ENCODE measurements at places on chromosomes 2 and 18. TPM values are rescaled to one million over a fixed set of nuclear protein-coding genes. Genes with fewer than 3 reads are reported as not detected.

MYOM1 gene
- total RNA-seq, result 0.15 TPM

LIPG gene
- 13.7 TPM for total RNA-seq

CNGA3 gene
- not detected for total RNA-seq

CD8A gene
- total RNA-seq, result not detected

NTSR2 gene
- not detected for total RNA-seq

GALNT14 gene
- 1.0 TPM for total RNA-seq

BMP10 gene
- total RNA-seq, result not detected

FABP1 gene
- not detected for total RNA-seq

CGREF1 gene
- 1.5 TPM for total RNA-seq

AQP12B gene
- total RNA-seq, result not detected

CENPA gene
- 23.4 TPM for total RNA-seq

SCN7A gene
- 0.74 TPM for total RNA-seq

ID2 gene
- 27.2 TPM for total RNA-seq

TXNDC2 gene
- total RNA-seq, result not detected

PRADC1 gene
- 34.5 TPM for total RNA-seq

ABCG5 gene
- total RNA-seq, result not detected

SIX3 gene
- total RNA-seq, result not detected

NPAS2 gene
- 31.8 TPM for total RNA-seq

NEB gene
- total RNA-seq, result 0.17 TPM

RSAD2 gene
- total RNA-seq, result not detected

ACVR1 gene
- total RNA-seq, result 8.0 TPM

DES gene
- 5.0 TPM for total RNA-seq

MFSD6 gene
- 12.1 TPM for total RNA-seq

MCM6 gene
- total RNA-seq, result 44.4 TPM

MAPK4 gene
- not detected for total RNA-seq

KLHL41 gene
- 0.34 TPM for total RNA-seq

WDFY1 gene
- 29.6 TPM for total RNA-seq
